ENCODE measurements at places on chromosomes 2 and 18.

DNA sequence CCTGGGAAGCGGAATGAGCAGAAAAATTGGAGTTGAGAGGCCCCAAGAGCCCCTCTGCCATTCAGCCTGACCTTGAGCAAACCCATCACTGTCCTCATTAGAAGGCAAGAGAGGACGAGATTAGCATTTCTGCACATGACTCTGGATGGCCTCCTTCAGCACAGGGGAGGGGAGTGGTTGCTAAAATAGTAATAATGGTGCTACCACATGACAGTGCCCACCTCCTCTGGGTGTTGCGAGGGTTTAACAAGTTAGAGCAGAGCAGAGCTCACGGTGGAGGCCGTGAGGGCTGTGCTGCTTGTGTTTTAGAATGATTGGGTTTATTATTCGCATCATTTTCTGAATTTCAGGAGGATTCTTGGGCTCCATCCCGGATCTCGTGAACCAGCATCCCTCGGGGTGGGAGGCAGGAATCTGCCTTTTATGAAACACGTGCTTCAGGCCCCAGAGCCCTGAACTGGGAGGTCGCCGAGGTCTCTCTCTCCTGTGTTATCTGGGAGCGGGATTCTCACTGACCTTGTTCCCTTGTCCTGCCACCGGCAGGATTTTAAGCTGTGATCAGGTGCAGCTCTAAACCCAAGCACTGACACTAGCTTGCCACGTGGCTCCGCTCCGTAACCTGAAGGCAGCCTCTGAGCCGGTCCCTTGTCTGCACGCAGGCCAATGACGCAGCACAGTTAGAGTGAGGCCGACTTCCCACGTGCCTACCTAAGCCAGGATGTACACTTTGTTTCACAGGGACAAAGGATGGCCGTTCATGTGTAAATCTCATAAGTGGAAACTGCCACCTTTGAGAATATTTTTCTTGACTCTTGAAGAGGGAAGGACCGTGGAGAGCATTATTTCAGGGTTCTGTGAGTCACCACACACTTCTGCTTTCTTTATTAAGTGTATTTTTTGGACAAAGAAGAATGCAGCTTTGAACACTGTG is 142.3 kb downstream of the ACOXL start:
- no peak for DNase-seq
- no peaks in the 10 kb centered on the region for H3K4me1 ChIP-seq
- peaks cover 15% of the 10 kb centered on the region for H3K27me3 ChIP-seq
- H3K36me3 ChIP-seq, result no peaks in the 10 kb centered on the region
- no peak overlapping the region for H3K4me3 ChIP-seq
- no peak overlapping the region for H3K27ac ChIP-seq

DNA sequence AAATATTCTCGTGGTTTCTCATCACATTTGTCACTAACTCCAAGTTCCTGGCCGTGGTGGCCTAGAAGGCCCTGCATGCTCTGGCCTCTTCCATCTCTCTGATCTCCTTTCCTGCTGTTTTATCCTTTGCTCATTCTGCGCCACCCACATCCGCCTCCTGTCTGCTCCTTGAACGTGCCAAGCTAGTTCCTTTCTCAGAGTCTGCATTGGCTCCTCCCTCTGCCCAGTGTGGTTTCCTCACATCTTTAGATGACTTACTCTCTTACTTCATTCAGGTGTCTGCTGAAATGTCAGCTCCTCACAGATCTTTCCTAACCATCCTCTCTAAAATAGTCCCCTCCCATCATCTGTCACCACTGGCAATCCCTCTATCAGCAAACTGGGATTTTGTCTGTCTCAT is 158.6 kb upstream of the RBMS1 start:
- peaks cover 1% of the 10 kb centered on the region for H3K4me1 ChIP-seq
- no peak for DNase-seq
- H3K27ac ChIP-seq, result no peak overlapping the region
- no peaks in the 10 kb centered on the region for H3K27me3 ChIP-seq
- no peaks in the 10 kb centered on the region for H3K36me3 ChIP-seq

GRCh38 chr2:227849906-227850305 is 21.5 kb upstream of the DAW1 start:
- DNase-seq, result peak; percentile 43
- no peaks in the 10 kb centered on the region for H3K4me1 ChIP-seq
- H3K4me3 ChIP-seq, result no peak overlapping the region

DNA sequence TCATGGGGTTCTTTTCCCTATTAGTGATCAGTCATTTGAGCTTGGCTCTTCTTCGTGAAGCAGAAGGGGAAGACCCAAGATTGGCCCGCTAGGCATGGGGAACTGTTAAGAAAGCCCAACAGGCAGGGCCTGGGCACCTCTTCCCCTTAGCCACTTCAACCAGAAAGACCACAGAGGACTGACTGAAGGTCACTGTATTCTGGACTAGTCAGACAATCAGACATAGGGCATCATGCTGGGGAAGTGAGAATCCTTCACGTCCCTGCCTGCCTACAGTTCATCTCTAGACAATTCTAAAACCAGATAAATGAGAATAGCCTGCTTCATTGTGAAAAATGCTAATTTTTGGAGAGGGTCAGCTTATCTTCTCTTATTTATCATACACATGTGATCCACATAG is 28.1 kb downstream of the FAP start:
- peaks cover 22% of the 10 kb centered on the region for H3K36me3 ChIP-seq
- no peaks in the 10 kb centered on the region for H3K27me3 ChIP-seq
- H3K27ac ChIP-seq, result no peak overlapping the region
- H3K4me3 ChIP-seq, result no peak overlapping the region
- H3K4me1 ChIP-seq, result peaks cover 4% of the 10 kb centered on the region
- DNase-seq, result no peak

GRCh38 chr2:85886590-85886989 is 2.2 kb downstream of the ST3GAL5 start:
- no peaks in the 10 kb centered on the region for H3K27me3 ChIP-seq
- peaks cover 13% of the 10 kb centered on the region for H3K4me1 ChIP-seq
- peak; percentile 99 for DNase-seq
- peak overlapping the region; percentile 46 for H3K27ac ChIP-seq
- no peak overlapping the region for H3K4me3 ChIP-seq
- H3K36me3 ChIP-seq, result no peaks in the 10 kb centered on the region

GRCh38 chr2:33038799-33039198 is 92.0 kb downstream of the LTBP1 start:
- no peak overlapping the region for H3K27ac ChIP-seq
- no peak for DNase-seq
- H3K36me3 ChIP-seq, result peaks cover 5% of the 10 kb centered on the region
- H3K4me1 ChIP-seq, result peaks cover 4% of the 10 kb centered on the region

GRCh38 chr18:44729631-44730101 is 49.0 kb downstream of the SETBP1 start:
- H3K27ac ChIP-seq, result no peak overlapping the region
- H3K4me3 ChIP-seq, result no peak overlapping the region
- no peaks in the 10 kb centered on the region for H3K36me3 ChIP-seq
- peaks cover 8% of the 10 kb centered on the region for H3K4me1 ChIP-seq
- H3K27me3 ChIP-seq, result no peaks in the 10 kb centered on the region
- DNase-seq, result peak; percentile 79

DNA sequence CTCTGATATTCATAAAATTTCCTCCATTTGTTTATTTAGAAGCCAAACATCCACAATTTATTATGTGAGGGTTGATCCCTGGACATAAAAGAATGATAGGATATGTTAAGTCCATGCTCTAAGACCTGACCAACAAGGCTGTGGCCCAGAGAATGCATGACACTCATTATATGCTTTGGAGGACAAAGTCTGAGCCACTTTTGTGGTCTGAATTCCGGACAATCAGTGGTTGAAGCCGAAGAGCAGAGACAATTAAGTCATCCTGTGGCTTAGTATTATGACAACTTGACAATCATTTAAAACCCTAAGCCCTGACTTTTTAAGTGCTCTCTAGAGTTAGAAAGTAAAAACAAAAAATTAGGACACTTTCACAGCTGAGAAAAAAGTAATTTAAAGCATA is 483.3 kb downstream of the PLCL1 start:
- H3K4me3 ChIP-seq, result no peak overlapping the region
- no peak overlapping the region for H3K27ac ChIP-seq
- no peaks in the 10 kb centered on the region for H3K36me3 ChIP-seq
- no peak for DNase-seq
- no peaks in the 10 kb centered on the region for H3K4me1 ChIP-seq

DNA sequence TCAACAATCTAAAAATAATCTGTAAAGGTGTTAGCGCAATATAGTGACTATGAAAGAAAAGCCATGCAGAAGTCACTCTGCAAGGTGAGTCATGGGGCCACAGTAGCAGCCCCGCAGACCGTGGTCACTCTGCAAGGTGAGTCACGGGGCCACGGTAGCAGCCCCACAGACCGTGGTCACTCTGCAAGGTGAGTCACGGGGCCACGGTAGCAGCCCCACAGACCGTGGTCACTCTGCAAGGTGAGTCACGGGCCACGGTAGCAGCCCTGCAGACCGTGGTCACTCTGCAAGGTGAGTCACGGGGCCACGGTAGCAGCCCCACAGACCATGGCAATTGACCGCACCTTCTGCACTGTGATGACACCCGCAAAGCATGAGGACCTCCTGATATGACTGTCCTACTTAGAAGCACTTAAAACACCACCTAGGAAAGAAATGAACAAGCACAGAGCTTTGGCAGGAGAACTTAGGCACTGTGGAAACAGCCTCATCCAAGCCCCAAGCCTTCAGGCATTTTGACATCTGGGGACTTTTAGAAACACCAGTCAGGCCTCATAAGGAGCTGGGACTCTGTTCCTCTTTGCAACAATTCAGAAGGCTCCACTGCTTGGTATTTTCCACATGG is 70.1 kb downstream of the LDLRAD4 start:
- DNase-seq, result no peak
- H3K4me1 ChIP-seq, result no peaks in the 10 kb centered on the region
- H3K4me3 ChIP-seq, result no peak overlapping the region
- H3K27ac ChIP-seq, result no peak overlapping the region

DNA sequence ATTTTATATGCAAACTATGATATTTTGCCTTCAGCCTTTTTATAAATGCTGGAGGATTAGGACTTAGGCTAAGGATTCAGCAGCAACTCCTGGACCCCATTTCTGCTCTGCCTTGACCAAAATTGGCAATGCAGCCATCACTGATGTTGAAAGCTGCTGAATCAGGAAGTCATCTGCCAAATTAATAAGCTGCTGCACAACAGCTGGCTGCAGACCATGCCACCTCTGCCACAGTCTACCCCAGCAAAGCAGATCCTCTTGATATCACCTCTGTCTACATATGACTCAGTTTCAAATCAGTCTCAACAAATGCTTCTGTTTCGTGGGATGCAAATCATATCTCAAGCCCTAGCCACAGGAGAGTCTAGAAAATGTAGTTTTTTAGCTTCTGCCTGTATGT is 7.1 kb upstream of the SOS1 start:
- DNase-seq, result peak; percentile 37
- H3K27me3 ChIP-seq, result no peaks in the 10 kb centered on the region
- H3K4me1 ChIP-seq, result peaks cover 3% of the 10 kb centered on the region
- H3K4me3 ChIP-seq, result no peak overlapping the region

- no peak overlapping the region for H3K27ac ChIP-seq
- H3K27me3 ChIP-seq, result no peaks in the 10 kb centered on the region
- H3K4me1 ChIP-seq, result no peaks in the 10 kb centered on the region
- no peak for DNase-seq
- H3K4me3 ChIP-seq, result no peak overlapping the region
Measured at GRCh38 chr18:73087282-73087977, 219.6 kb upstream of the NETO1 start.

DNA sequence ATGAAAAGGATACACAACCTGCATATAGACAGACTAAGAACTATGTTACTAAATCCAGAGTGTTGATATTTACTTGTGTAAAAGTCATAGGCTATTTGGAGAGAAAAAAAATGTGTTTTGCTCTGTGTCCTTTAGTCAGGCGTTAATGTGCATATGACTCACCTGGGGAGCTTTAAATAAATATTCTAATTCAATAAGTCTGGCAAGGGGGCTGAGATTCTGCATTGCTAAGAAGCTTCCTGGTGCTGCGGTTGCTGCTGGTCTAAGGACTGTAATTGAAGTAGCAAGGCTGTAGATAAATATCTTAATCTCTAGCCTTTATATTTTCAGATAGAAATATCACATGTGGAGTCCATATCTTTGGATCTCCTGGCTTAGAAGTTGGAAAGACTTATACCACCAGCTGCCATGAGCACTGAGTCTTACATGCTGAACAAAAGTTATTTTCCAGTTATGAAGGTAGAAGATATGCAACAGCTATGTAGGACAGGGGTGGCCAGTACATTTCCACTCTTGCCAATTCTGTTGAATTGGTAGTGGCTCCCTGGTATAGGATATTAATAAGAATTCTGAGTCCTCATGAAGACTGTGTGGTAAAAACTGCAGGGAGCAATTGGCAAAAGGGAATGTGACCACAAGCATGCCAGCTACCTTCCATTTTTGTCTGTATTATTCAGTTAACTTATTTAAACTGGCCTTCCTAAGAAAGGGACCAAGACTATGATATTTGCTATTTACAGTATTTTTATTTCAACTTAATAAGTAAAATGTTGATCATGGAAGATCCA is 4.8 kb downstream of the SPAG16 start:
- H3K4me3 ChIP-seq, result no peak overlapping the region
- no peak overlapping the region for H3K27ac ChIP-seq
- 0 out of 2 replicates have a peak, but pooled peaks cover 1% of the 10 kb centered on the region for H3K36me3 ChIP-seq
- DNase-seq, result peak; percentile 8

- no peaks in the 10 kb centered on the region for H3K36me3 ChIP-seq
- H3K27ac ChIP-seq, result no peak overlapping the region
- peak; percentile 77 for DNase-seq
- no peaks in the 10 kb centered on the region for H3K27me3 ChIP-seq
- no peak overlapping the region for H3K4me3 ChIP-seq
- peaks cover 5% of the 10 kb centered on the region for H3K4me1 ChIP-seq
Measured at GRCh38 chr2:63755965-63756364, 85.7 kb upstream of the UGP2 start.

- no peak overlapping the region for H3K4me3 ChIP-seq
- H3K4me1 ChIP-seq, result no peaks in the 10 kb centered on the region
- no peak overlapping the region for H3K27ac ChIP-seq
- H3K36me3 ChIP-seq, result no peaks in the 10 kb centered on the region
Measured at GRCh38 chr2:100427627-100428258, 10.3 kb upstream of the CHST10 start.
